Stimulated activated CD4-positive, alpha-beta T cell treated with anti-CD3 and anti-CD28 coated beads, TNF-alpha, amount 100 ng/mL, for 1 hour (primary cell): ENCODE measurements at places on chromosomes 7 and 10.

DNA sequence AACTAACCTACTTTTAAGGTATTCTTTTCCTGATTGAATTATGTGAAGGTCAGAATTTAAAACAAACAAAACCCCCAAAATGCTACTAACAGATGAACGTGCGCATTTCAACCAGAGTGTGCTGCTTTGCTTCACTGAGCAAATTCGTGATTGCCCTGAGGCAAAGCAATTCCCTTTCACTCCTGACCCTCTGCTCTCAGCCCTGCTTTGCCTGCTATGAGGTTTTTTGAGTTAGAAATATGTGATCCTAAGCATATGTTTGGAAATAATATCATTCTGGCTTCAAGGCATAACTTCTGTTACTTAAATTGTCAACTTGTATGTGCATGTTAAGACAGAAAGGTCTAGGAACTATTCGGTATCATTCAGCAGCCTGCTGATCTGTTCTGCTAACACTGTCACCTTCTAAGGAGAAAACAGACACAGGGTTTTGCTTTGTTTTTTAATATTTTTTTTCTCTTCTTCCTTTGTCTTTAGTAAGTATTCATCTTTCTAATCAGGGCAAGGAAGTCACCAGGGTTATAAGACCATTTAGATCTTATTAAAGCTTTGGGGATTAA, 124.2 kb downstream of the GNAT3 start:
- DNase-seq: no peak

DNA sequence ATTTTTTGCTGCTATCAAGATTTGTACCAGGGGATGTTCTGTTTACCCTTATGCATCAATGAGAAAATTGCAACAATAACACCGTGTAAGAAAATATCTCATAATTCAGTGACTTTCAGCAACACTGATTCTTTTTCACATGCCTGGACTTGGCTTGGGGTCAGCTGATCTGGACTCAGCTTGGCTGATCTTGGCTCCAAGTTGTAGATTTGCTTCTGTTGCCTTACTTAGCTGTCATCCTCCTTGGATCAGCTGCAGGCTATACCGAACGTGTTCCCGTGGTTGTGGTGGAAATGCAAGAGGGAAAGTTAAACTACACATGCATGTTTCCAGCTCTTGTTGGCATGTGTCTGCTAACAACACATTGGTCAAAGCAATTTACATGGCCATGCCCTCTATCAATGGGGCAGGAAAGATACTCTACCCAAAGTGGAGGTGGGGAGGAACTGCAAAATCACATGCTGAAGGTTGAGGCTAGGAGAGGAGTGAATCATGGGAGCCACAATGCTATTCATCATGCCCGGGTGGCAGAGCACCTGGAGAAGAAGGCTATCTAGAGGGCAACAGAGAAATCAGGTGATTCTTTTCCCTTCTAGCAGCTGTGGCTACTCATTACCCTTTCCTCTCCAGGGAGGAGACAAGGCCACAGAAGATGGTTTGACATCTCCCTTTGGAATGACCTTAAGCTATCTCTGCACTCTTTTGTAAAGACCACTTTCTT, 1276.3 kb upstream of the AUTS2 start:
- DNase-seq: no peak

- no peak for DNase-seq
Observed at GRCh38 chr10:60262647-60263126, 127.0 kb downstream of the ANK3 start.

- DNase-seq: no peak
Observed at GRCh38 chr7:45407730-45408408, 166.3 kb upstream of the ADCY1 start.

- no peak for DNase-seq
Observed at GRCh38 chr10:28111712-28112111, 112.8 kb upstream of the ODAD2 start.

DNA sequence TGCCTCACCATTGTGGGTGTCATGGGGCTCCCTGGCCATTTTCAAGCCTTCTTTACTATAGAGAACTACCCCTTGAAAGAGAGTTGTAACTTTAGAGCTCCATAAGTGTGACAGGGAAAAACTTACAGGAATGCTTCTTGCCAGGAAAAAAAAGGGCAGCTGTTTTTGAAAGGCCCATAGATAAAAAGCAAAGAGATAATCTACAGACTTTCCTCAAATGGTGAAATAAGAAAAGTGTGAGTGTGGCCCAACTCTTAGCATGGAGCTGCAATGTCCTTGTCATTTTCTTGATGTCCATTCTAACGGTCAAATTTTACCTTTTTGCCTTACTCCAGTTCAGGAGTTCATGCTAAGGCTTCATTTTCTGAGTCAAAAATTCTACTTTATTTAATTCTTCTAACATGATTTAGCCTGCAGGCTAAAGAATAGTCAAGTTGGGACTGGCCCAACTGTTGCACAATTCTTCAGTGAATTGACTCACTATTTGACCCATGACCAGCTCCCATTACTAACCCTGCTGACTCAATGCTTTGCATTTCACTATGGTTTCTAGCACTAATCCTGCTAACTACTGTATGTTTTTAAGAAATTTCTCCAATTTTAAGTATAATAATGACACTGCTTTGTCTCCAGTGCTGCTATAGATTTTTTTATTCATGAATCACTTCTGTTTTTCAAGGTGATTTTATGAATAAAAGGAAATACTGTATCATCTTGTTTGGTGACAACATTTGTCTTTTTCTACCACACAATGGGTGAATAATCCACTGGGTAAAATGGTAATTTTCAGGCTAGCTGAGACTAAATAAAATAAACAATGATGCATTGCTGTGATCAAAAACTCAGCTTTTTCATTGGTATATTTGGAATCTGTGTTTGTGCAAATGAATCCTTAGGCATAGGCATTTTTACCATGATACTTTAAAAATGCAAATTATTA, 41.4 kb upstream of the SGCE start:
- DNase-seq: no peak

- no peak for DNase-seq
Observed at GRCh38 chr7:152185558-152185957, 160.1 kb downstream of the GALNT11 start.

DNA sequence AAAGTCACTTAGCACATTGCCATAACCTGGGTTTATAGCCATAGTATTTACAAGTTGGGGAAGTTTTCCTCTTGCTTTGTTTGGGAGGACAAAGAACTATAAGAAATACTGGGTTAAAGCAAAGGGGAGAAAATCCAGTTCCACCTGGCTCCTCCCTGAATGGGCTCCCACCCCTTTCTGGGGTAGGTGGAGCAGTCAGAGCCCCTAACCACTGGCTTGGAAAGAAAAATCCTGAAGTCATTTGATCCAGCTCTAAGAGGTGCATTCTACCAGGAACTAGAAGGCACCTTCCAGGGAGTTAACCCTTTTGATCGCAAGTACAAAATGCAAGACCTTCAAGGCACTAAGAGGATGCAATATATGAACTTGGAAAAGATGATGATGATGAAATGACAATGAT, 31.3 kb upstream of the TCF7L2 start:
- no peak for DNase-seq

DNA sequence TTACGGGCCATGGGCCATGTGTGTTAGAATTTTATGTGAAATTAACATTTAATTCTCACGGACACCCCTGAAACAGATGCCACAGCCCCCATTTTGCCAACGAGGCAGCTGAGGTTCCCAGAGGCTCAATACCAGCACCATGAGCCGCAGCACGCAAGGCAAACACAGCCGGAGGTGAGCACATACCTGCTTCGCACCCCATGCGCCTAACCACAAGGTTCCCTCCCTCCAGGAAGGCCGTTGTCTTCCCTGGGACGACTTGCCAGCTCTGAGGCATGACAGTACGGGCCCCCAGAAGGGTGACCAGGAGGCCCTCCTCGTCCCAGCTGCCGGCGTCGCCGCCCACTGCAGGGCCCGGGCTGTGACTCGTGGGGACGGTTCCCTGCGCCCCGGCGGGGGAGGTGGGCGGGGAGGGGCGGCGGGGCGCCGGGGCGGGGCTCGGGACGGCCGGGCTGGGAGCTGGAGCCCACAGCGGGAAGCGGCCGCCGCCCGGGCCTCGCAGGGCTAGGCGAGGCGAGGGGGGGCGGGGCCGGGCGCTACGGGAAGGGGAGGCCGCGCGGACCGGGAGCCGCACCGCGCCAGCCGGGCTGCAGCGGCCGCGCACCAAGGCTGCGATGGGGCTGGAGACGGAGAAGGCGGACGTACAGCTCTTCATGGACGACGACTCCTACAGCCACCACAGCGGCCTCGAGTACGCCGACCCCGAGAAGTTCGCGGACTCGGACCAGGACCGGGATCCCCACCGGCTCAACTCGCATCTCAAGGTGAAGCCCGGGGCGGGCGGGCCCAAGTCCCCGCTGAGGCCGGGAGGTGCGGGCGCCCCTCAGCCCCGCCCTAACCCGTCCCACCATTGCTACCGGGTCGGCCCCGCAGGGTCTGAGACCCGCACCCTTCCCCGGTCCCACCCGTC, at the start of gene CAV2:
Gene CAV2, plus strand, starts transcription at position 571 of the 910 bp plus-strand sequence. Its CDS starts 44 bp downstream, at position 615.
- no peak for DNase-seq
